ENCODE measurements at places on chromosomes 13 and 19.

DNA sequence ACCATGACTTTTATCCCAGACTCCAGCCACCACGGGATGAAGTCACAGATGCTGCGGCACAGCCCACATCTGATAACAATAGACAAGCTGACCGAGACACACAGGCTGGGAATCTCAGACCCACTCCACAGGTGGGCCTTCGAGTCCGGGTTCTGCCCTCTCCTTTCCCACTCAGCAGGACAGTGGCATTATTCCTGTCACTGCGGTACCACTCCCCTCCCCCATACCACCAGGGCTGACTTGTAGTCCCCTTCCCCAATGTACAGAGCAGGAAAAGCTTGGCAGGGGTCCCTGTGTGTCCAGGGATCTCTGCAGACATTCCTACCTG, 179 bp upstream of the AMER2 start:
- DNase-seq: no peak

DNA sequence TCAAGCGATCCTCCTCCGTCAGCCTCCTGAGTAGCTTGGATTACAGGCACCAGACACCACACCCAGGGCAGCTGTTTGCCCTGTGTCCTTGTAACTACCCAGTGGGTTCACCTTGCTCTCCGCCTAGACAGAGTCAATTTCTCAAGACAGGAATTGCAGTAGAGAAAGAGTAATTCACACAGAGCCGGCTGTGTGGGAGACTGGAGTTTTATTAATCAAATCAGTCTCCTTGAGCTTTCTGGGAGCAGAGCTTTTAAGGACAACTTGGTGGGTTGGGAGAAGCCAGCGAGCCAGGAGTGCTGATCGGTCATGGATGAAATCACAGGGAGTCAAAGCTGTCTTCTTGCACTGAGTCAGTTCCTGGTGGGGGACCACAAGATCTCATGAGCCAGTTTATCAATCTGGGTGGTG, 20.6 kb upstream of the ADGRE1 start:
- no peak for DNase-seq

DNA sequence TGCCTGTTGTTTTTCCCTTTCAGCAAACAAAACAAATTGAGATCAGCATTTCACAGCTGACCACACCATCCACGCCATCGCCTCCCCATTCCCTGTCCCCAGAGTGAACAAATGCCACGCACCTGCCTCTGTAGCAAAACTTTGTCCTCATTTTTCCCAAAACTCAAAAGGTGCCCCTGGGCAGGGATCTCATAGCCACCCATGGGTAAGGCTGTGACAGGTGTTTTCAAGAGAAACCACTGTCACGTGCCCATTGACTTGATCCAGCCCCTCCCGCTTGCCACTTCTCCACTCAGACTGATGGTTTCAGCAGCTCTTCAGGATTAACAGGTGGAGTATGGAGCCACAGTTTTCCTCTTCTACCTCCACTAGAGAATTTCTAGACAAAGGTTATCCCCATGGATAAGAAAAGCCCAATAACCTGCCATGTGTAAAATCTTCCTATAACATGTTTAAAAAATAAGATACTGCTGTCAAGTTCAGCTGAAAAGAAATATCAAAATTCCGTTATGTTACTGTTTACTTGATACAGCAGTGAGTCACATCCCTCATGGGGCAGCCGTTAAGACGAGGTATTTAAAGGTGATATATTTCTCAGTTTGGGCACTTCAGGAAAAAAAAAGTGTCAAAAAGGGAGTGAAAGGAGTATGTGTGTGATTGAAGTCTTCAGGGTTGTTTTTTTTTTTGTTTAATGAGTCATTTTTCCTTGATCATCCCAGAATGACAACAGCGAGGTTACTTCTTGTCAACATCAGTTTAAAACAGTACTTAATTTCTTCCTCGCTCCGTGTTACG, 63.5 kb upstream of the GPR183 start:
- no peak for DNase-seq

DNA sequence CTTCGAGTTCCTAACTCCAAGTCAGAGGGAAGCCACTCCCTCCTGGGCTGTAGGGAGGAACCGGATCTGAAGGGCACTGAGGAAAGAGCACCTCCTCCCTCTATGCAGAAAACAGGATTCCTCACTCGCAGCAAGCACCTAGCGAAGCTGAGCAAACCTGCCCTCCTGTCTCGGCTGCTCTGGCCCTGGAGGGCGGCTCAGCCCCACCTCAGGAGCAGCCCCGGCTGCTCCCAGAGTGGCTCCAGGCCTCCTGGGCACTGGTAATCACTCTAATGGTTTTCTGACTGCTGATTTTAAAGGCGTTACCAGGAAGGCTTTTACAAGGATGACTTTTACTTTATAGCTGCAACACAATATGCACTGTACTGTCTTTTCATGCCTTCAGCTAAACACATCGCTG, 312.5 kb downstream of the TEX29 start:
- no peak for DNase-seq

GRCh38 chr19:14149509-14149994, 13.2 kb upstream of the ASF1B start:
- DNase-seq: peak; percentile 57

- no peak for DNase-seq
Measured at GRCh38 chr13:71751073-71751472, 115.9 kb downstream of the DACH1 start.

GRCh38 chr19:41934849-41935374, 6.7 kb upstream of the ERFL start:
- DNase-seq: peak; percentile 59

DNA sequence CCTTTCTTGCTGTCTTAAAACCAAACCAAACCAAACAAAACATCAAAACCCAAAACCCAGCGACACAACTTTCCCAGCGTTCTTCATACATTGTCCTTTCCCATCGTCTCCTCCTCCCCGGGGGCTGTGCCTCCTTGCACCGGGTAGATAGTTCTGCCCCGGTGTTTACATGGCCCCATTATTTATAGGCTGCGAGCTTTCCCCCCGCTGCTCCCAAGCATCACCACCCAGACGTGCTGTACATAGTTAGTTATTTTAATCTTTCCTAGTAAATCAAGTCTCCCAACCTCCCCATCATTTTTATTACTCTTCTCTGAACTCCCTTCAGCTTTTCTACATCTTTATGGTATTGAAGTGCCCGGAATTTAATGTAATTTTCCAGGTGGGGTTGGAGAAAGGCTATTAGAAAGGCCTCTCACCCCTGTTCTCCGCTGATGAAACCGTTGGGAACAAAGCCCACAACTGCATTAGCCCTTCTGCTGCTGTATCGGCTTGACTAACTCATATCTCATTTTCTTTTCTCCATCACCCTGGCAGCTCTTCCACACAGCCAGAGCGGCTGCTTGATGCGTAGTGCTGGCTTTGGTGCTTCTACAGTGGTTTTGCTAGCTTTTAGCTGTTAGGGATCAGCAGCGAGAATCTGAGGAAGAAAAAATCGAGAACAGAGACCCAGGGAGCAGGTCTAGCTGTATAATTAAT, 53.1 kb downstream of the FGF9 start:
- DNase-seq: no peak

DNA sequence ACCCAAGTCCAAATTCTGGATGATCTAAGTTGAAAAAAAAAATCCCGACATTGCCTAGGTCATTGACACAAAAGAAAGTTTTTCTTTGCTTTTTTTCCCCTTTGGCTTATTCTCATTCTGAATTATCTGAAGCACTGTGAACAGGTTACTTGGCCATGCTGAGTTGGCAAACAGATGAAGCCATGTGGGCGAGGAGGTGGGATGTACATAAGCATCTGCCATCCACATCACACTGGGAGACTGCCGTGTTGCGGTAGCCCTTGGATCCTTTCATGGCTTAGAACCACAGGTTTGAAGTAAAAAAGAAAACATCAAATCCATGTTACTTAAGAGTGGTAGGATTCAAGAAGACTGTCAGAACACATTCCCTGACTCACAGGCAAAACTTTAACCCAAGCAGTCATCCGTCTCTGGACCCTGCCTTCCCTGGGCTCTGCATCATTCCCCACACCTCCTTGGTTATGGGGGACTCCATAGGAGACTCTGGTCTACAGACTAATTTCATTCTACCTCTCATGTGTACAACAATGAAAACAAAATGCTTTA, 242.5 kb upstream of the SERP2 start:
- DNase-seq: no peak

GRCh38 chr19:46381346-46381745, 32.0 kb downstream of the CCDC8 start:
- DNase-seq: no peak

DNA sequence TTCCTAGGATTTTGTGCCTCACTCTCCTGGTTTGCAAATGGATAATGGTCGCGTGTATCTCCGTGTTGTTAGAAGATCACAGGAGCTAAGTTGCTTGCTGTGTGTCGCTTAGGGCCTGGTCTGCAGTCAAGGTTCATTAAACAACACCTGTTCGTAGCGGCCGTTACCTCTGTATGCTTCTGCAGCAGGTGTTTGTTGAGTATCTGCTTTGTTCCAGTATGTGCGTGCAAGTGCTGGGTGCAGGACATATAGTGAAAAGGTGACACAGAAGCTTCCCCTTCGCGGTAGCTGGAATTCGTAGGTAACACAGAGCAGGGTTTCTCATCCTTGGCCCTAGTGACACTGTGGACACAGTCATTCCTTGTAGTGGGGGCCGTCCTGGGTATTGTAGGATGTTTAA, 5.4 kb downstream of the MED25 start:
- DNase-seq: no peak

DNA sequence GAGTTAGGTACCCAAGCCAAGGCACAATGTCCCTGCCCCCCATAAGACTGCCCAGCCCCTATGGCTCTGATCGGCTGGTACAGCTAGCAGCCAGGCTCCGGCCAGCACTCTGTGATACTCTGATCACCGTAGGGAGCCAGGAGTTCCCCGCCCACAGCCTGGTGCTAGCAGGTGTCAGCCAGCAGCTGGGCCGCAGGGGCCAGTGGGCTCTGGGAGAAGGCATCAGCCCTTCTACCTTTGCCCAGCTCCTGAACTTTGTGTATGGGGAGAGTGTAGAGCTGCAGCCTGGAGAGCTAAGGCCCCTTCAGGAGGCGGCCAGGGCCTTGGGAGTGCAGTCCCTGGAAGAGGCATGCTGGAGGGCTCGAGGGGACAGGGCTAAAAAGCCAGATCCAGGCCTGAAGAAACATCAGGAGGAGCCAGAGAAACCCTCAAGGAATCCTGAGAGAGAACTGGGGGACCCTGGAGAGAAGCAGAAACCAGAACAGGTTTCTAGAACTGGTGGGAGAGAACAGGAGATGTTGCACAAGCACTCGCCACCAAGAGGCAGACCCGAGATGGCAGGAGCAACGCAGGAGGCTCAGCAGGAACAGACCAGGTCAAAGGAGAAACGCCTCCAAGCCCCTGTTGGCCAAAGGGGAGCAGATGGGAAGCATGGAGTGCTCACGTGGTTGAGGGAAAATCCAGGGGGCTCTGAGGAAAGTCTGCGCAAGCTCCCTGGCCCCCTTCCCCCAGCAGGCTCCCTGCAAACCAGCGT, 3.0 kb upstream of the KMT2B start:
- DNase-seq: no peak

DNA sequence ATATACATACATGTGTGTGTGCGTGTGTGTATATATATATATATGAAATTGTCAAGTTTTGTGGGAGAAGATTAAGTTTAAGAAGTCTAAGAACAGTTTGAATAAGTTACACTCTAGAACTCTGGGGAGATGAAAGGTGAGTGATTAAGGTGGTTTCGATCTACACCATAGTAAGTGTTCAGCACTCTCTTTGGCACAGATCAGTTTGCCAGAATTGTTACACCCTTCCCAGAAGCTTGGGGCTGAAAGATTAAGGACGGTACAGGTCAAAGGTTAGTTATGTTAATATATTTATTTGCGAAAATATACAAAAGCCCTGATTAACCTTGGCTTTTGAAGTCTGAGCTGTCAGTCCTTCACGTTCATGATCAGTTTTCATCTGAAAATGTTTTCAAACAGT, 309.1 kb downstream of the KLF5 start:
- DNase-seq: no peak

GRCh38 chr13:48950501-48950875, 25.2 kb upstream of the FNDC3A start:
- DNase-seq: no peak

DNA sequence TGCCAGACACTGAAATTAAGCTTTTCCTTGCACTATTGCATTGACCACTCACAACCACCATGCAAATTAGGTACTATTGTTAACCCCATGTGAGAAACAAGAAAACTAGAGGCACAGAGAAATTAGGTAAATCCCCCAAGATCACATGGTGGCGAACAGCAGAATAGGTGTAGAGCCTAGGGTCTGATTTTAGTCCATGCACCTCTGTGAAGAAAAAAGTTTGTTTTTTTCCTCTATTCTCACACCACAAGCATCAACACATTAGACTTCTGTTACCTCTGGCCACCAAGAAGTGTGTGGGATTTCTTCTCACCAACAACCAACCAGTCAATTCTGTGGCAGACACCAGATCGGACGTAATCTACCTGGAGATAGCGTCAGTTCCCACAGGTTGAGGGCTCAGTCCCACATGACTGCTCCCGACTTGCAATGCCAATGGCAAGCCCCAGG, 391.9 kb downstream of the COG6 start:
- DNase-seq: no peak

GRCh38 chr13:51714663-51715168, 89.2 kb downstream of the DHRS12 start:
- no peak for DNase-seq

DNA sequence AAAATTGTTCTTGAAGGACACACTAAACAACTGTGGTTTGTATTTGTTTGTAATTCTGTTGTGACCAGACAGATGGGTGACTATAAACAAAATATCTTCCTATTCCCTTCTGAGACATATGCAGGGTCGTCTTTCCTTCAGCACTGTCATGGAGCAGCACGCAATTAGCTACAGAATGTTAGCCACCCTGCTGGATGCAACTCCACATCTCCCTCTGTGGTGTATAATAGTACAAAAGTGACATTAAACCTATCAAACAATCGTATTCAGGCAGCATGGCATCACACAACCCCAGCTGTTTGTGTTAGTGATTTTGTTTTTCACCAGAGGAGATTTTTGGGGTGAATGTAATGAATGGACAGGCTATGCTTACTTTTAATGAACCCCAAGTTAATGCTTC, 146.2 kb downstream of the GPC6 start:
- no peak for DNase-seq

DNA sequence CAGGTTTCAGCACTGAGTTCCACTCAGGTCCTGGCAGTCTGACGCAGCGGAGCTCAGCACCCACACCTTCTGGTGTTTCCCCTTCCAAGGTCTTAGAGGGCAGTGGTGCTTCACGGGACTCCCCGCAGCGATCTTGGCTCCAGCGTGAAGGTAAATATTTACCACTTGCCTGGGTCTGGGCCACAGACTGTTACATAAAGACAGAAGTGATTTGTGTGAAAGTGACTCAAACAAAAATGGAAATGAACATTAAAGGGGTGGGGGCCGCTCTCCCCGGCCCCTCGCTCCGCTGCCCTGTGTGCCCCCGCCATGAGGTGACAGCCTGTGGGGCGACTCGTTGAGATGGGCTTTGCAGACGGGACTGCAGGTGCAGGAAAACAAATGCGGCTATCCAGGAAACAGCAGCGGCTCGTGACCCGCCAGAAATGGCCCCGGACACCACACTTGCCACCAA, 55.0 kb downstream of the GGACT start:
- DNase-seq: no peak

DNA sequence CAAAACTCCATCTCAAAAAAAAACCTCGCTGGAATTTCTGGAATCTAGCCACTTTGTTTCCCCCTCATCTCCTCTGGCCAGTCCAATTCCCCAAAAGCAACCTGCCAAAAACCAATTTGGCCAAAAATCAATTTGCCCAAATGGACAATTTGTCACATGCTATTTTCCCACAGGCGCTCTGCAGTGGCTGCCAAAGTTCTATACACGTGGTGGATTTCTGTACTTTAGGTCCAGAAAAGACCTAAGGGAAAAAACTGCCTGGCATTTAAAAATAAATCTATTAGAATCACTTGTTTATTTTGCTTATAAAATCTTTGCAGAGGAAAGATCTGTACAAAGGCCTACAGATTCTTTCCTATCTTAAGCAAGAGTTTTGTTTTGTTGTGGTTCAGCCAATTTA, 79.4 kb downstream of the MAP4K1 start:
- no peak for DNase-seq
